ENCODE measurements at places on chromosomes 4 and X.

DNA sequence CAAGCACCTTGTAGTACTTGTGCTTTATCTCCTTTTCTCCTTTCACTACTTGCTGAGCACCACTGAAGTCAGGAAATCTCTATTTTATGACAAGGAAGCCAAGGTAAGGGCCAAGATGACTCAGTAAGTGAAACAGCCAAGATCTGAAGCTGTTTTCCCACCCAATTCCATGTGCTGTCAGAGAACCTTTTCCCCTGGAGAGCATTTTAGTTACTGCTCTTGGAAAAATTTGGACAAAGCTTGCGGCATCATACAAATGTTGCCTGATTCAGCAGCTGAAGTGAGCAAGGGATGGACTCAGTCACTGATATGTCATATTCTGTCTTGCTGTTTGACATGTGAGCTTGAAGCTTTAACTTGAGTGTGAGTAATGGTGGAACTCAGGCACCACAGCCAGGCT lies 391.4 kb downstream of the RAB28 start:
- no peak for DNase-seq

DNA sequence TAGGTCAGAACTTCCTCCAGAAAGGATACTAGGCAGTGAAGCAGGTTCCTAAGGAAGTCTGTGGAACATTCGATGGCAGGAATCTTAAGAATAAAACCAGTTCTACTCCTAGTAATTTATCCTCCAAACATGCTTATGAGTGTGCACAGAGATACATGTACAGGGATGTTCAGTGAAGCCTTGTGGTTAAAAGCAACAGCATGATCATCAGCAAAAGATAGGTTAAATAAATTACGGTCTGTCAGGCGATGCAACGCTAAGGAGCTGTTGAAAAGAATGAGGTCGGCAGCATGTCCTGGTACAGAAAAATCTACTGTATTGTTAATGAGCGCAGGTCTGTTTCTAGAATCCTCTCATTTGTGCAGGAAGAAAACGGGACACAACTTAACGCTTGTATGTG lies 23.6 kb downstream of the SEL1L3 start:
- no peak for DNase-seq

DNA sequence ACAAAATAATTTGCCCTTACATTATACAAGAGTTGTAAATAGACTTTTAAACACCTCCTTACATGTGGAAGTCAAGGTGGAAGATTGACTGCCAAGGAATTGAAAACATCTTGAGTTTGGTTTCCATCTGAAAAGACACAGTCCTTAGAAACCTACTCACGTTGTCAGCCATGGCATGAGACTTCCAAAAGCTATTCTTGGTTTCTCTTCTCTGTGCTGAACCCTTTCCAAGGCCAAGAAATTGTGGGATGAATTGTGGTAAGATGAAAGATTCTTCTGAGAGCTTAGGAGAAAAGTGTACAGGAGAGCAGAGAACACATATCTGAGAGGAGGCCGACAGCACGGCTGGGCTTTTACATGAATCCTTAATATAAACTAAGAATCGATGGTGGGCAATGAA lies 370.0 kb downstream of the FBXW7 start:
- no peak for DNase-seq

GRCh38 chr4:2790583-2791517 lies 2.0 kb upstream of the SH3BP2 start:
- no peak for DNase-seq

GRCh38 chrX:53330331-53330730 lies 48.9 kb upstream of the IQSEC2 start:
- DNase-seq, result no peak

- DNase-seq, result no peak
Observed at GRCh38 chr4:174425669-174426068, 96.6 kb downstream of the HPGD start.

- no peak for DNase-seq
Observed at GRCh38 chr4:126916049-126916625, 716.6 kb upstream of the INTU start.

GRCh38 chrX:19334945-19335626 lies 8.6 kb upstream of the PDHA1 start:
- peak; percentile 15 for DNase-seq

- no peak for DNase-seq
Observed at GRCh38 chr4:137705171-137705783, 173.0 kb upstream of the PCDH18 start.

DNA sequence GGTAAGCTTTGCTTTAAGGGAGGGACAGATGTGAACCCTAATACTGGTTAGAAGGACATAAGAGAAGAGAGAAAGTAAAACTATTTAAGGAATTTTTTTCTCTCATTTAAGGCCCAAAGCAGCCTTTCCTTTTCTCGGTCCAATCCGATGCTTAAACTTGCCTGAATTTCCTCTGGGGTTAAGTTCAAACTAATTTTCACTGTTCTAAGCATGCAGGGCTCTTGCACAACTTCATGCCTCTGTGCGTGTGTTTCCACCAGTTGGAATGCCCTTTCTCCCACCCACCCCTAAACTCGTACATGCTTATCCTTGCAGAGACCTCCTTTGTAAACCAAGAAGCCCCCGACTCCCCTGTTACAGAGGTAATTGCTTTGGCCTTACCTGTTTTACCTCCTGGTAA lies 204.7 kb downstream of the CBR4 start:
- no peak for DNase-seq

GRCh38 chr4:36709991-36710390 lies 428.6 kb downstream of the DTHD1 start:
- DNase-seq, result no peak

DNA sequence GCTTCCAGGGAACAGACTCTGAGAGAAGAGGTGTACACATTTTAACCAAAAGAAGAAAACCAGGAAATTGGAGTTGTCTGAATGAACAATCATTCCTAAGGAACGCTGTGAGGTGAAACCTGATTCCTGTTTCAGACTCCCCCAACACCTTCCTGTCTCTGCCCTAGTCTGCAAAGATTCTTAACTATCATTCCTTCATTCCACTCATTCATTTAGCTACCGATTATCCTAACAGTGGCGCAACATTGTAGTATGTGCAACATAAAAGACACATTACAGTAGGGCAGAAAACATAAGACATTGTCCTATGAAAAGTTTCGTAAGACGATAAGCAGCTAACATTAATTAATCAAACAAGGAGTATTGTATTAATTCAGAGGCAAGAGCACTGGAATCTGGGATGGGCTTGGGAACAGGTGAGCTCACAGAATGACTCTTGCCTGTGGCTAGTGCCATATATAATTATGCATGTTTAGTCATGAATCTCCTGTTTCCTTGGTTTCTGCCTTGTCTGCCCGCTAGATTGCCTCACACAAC lies 23.8 kb upstream of the ADH7 start:
- no peak for DNase-seq

- no peak for DNase-seq
Observed at GRCh38 chrX:49069038-49069437, 4.8 kb downstream of the PRAF2 start.

DNA sequence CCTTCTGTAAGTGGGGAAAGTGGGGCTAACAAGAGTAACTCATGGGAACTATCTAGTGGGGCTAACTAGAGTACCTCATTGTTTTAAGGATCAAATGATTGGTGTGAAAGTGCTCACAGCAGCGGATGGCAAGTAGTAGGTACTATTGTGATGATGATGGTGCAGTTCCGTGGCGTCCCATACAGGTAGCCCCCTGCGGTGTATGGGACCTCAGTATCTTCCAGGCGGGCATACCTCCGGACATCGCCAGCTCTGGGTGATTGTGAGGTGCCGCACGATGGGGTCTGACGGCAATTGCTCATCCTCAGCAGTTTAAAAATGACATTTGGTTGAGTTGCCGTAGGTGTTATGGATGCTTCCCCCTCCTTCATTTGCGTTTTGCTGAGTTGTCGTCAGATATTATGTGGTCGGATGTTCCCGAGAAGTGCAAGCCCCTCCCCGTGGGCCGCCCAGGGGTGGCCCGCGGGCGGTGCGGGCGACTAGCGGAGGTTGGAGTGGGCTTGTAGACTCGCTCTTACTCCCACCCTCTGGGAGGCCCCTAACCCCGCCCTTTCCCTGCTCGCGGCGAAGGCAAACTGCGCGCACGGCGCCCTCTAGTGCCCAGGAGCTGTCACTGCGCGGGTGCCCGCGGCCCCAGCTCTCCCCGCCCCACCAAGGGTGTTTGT lies 18.3 kb upstream of the GPR101 start:
- peak; percentile 1 for DNase-seq

- DNase-seq, result no peak
Observed at GRCh38 chrX:153600032-153600373, 1.1 kb upstream of the CCNQ start.

GRCh38 chrX:1658071-1658491 lies 43.2 kb downstream of the ASMT start:
- no peak for DNase-seq

- DNase-seq, result no peak
Observed at GRCh38 chrX:120459309-120459708, 9.8 kb downstream of the LAMP2 start.

DNA sequence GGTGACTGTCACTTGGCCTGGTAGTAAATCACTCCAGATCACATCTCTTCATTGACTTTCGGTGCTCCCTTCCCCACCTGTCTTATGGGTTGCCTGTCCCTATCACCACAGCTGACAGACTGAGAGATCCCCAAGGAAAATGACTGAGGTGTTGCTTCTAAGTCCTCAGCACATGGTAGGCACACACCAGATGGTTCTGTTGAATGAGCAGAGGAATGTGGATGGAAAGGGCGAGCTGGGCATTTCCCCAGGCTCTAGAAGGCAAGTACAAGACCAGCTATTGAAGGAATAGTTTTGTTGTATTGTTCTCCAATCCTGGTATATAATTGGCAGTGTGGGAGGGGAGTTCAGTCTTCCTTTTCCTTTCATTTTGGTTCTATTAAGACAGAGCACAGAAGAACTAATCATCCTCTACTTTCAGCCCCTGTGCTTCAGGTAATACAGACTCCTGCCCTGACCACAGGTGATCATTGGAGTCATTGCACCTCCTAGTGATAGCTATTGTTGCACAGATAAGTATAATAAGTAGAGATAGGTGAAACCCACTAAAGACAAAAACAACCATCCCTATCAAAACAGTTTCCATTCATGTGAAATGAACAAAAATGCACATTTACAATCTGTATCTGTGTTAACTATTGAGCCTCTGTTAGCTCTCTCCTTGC lies 158.6 kb downstream of the TRAM1L1 start:
- DNase-seq, result no peak

DNA sequence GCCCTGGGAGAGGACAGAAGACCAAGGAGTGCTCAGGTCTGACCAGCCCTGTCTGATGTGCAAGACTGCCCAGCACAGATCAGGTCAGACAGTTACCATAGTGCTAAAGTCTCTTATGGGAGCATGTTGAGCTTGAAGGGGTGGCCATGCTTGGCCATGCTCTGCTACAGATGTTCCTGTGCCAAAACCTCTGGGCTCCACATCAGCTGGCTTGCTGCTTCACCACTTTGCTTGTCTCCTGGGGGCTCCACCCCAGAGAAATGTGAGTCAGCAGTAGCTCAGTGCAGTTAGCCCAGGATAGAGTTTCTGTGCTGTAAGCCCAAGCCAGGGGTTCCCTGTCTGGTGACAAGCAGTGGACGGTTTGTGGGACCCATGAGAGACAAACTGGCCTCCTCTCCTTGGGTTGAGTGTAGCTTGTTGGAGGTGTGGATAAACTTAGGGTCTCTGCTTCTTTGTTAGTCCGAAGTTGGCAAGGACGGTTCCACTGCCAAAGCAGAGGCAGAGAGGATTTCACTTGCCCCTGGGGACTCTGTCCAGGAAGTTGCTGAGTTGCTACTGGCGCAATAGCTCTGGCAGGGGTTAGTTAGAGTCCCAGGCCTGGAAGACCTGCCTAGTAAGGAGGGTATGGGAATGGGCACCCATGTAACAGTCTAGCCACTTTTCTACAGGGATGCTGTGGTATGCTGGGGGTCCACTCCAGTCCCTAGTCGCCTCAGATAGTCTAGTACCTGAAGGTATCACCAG lies 8.7 kb upstream of the TMSB15C start:
- no peak for DNase-seq

GRCh38 chr4:8549352-8549931 lies 30.8 kb upstream of the GPR78 start:
- no peak for DNase-seq

DNA sequence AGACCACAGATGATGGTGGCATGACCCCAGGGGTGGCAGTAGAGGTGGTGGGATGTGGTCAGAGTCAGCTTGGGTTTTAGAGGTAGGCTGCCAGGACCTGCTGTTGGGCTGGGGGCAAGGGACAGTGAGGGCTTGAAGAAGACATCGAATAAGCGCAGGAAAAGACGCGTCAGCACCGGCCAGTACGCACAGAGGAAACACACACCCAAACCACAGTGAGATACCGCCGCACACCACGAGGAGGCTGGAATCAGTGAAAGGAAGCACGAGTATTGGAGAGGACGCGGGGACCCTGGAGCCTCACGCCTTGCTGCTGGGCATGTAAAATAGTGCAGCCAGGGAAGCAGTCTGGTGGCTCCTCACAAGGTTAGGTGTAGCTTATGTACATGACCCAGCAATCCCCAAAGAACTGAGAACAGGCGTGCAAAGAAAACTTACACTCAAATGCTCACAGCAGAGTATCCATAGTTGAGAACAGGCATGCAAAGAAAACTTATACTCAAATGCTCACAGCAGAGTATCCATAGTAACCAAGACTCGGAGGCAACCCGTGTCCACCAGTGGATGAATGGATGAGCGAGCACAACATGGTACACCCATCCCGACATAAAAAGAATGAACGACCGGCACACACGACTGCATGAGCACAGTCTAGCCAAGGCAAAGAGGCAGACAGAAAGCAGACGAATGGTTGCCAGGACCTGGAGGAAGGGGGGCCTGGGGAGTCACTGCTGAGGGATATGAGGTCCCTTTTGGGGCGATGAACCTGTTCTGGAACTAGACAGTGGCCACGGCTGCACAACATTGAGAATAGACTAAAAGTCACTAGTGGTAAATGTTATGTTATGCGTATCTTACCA lies 13.3 kb downstream of the PDZD4 start:
- DNase-seq, result no peak

DNA sequence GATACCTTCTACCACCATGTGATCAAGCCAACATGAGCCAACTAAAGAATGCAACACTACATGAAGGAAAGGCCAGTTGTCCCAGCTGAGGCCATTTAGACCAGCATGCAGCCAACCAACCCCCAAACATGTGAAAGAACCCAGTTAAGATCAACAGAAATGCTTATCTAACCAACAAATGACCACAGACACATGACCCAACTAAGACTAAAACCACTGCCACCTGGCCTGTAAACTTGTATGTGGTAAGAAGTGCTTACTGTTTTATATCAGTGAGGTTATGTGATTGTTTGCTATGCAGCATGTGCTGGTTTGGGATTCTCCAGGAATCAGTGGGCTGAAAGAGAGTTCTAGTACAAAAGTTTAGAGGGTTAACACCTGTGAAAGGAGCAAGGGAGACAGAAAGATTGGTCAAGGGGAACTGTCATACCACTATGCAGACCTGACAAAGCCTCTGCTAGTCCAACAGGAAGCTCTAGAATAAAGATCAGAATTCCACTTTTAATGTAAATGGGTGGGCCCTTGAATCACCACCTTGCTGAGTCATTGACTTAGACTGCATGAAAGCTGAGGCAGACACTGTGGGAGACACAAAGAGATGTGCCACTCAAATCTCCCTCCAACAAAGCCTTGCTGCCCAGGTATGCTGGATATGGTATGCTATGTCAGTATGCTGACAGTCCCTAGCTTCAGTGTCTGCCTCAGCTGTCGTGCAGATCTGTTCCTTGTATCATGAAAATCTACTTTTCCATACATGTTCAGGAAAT lies 6.1 kb upstream of the SH3D19 start:
- no peak for DNase-seq

All from GM12878 (cell line).